ENCODE measurements at places on chromosomes 6 and 20.

GRCh38 chr6:140475086-140475485 is 1100.6 kb upstream of the CITED2 start:
- DNase-seq: no peak

GRCh38 chr6:43264599-43265145 is 21.4 kb downstream of the TTBK1 start:
- no peak for DNase-seq

GRCh38 chr6:144617191-144617590 is 332.1 kb downstream of the UTRN start:
- no peak for DNase-seq

DNA sequence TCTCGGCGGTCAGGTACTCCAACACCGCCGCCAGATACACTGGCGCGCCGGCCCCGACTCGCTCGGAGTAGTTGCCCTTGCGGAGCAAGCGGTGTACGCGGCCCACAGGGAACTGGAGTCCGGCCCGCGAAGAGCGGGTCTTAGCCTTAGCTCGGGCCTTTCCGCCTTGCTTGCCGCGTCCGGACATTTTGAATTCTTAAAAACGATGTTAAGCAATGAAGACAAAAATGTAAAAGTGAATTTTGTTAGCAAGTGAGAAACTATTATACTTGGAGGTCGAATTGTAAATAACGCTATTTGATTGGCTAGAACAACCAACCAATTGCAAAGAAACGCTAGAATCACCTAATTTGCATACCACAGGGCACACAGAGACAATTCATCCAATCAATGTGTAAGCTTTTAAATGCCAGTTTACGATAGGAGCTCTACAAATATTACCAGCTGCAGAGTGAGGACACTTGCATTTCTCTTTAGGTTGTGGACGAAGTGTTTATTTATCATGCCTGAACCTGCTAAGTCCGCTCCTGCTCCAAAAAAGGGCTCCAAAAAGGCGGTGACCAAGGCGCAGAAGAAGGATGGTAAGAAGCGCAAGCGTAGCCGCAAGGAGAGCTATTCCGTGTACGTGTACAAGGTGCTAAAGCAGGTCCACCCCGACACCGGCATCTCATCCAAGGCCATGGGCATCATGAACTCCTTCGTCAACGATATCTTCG is 112.0 kb downstream of the HFE start:
- DNase-seq: peak; percentile 63

DNA sequence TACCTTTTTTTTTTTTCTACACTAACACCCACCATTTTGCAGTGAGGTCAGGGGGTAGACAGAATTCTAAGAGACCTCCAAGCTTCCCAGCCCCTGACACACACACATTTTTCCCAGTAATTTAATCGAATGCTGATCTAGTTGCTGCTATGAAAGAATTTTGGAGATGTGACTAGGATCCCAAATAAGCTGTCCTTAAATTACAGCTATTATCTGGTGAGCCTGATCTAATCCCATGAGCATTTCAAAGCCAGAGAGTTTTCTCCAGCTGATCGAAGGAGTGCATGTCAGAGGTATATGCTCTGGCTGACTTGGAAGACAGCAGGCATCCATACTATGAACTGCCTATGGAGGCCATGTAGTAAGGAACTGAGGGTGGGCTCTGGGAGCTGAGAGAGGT is 503.8 kb upstream of the MARCKS start:
- DNase-seq: no peak

Data from NCI-H1694 (cell line).